Activated T-helper 2 cell treated with anti-CD3 and anti-CD28 coated beads, Interferon-gamma antibody, Interleukin-2, Interleukin-4, amounts not matched to agents 10 μg/mL and 5 μg/mL and 100 μg/mL, durations not matched to agents 14 hours and 24 hours and 36 hours (primary cell): ENCODE measurements at places on chromosomes 7 and 10. TPM values are rescaled to one million over a fixed set of nuclear protein-coding genes. Genes with fewer than 3 reads are reported as not detected.

Gene C10orf62
- not detected in 2 replicates for total RNA-seq

Gene FBXL13
- 0.41 and 0.76 TPM in 2 replicates for total RNA-seq

GRCh38 chr10:80468806-80469421 is 14.8 kb downstream of the TSPAN14 start:
- peaks cover 41% of the 10 kb centered on the region for H3K36me3 ChIP-seq
- H3K4me1 ChIP-seq = peaks cover 93% of the 10 kb centered on the region
- no peak for DNase-seq
- H3K27ac ChIP-seq = peak overlapping the region; percentile 91

DNA sequence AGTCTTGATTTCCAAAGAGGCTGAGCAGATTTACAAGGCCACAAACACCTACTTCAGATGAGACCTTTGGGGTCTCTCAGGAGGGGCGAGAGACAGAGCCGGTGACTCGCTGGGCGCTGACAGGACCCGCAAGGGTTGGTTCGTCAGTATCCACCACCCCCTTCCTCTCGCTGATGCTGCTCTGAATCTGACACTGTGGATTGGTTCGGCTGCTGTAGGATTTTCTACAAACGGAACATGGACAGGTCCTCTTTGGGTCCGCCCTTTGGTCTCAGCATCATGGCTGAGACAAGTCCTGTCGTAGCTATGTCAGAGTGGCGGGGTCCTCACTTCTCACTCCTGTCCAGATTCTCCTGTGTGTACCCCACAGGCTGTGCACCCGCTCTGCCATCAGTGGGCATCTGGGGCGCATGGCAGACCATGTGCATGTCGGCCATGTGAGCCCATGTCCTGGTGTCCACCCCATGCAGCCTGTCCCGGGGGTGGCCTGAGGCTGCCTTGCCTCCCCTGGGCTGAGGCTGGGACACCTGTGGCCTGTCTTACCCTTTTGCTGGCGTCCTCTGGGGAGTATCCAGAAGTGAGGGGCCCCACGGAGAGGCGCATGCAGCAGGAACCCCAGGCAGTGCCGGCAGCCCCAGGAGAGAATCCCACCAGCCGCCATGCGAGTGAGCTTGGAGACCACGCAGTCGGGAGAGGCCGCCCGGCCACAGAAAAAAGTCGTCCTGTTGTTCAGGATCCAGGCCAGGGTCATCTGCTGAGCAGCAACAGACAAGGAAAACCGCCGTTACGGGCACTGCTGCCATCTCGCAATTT is 21.6 kb upstream of the FAM20C start:
- H3K4me3 ChIP-seq = no peak overlapping the region
- no peak overlapping the region for H3K27ac ChIP-seq
- H3K36me3 ChIP-seq = no peaks in the 10 kb centered on the region
- H3K4me1 ChIP-seq = no peaks in the 10 kb centered on the region
- no peak for DNase-seq

DNA sequence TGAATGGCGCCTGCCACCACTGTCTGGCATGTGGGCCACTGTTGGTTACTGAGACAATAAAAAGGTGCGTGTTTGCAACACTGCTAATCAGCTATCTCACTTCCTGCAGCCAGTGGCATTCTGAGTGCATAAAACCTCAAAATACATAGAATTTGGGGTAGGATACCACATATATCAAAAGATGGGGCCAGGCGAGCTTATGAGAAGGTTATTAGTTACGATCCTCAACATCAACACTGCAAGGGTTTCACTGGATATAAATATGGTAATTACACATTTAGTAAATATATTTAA is 200.2 kb downstream of the WDR37 start:
- H3K27ac ChIP-seq = no peak overlapping the region
- H3K27me3 ChIP-seq = peaks cover 38% of the 10 kb centered on the region
- no peaks in the 10 kb centered on the region for H3K36me3 ChIP-seq

DNA sequence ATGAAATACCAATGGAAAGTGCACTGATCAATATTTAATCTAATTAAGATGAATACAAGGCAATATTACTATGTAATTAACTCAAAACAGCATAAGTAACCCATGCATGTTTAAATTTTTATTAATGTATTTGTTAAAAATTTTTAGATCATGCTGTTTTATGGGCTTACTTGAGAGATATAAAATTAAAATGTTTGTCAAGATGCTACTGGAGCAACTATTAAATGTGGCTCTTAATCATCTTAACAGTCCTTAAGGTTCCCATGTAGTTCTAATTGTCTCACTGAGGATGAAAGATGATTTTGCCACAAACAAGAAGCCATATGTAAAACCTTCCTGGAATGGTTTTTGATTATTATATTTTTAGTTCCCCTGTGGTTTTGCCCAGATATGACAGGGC is 897.1 kb downstream of the KCNMA1 start:
- H3K4me3 ChIP-seq = no peak overlapping the region
- no peaks in the 10 kb centered on the region for H3K4me1 ChIP-seq
- H3K36me3 ChIP-seq = no peaks in the 10 kb centered on the region

DNA sequence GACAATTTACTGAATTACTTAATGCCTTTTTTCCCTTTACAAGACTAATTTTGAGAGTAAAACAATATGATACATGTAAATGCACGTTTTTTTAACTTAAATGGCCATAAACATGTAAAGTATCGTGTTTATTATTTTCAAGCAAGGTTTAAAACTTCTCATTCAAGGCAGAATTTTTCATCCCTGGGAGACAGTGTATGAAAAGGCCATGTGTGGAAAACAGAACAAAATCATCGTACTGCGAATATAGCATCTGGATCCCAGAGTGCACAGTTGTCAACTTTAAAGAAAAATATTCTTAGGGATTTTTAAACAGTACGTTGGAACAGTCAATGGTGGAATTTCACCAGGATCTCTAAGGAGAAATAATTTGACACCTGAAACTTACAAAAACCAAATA is 1.1 kb upstream of the RAB11FIP2 start:
- peaks cover 3% of the 10 kb centered on the region for H3K36me3 ChIP-seq
- peaks cover 20% of the 10 kb centered on the region for H3K4me1 ChIP-seq
- no peak overlapping the region for H3K27ac ChIP-seq
- peak overlapping the region; percentile 75 for H3K4me3 ChIP-seq

GRCh38 chr10:5499493-5500140 is at the start of gene CALML5:
Gene CALML5 (minus strand): TSS chr10:5499570. CDS start chr10:5499438, 132 bp downstream.
- no peaks in the 10 kb centered on the region for H3K27me3 ChIP-seq
- no peaks in the 10 kb centered on the region for H3K4me1 ChIP-seq
- no peaks in the 10 kb centered on the region for H3K36me3 ChIP-seq
- DNase-seq = no peak
- no peak within 1 kb of the TSS for H3K4me3 ChIP-seq

DNA sequence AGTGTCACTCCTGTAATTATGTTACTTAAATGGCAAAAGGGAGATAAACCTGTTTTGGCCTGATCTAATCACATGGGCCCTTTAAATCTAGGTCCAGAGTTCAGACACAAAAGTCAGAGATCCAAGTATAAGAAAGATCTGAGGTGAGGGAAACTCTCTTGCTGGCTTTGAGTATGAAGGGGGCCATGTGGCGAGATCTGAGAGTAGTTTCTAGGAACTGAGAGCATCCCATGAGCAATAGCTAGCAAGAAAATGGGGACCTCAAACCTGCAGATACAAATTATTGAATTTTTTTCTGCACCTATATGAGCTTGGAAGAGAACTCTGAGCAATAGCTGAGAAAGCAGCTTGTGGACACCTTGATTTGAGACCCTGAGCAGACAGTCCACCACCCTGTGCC is 27.6 kb downstream of the ANKRD7 start:
- no peak overlapping the region for H3K27ac ChIP-seq
- no peak overlapping the region for H3K4me3 ChIP-seq
- DNase-seq = no peak
- no peaks in the 10 kb centered on the region for H3K4me1 ChIP-seq

- H3K27me3 ChIP-seq = no peaks in the 10 kb centered on the region
- no peaks in the 10 kb centered on the region for H3K4me1 ChIP-seq
- H3K4me3 ChIP-seq = no peak overlapping the region
- DNase-seq = no peak
- H3K27ac ChIP-seq = no peak overlapping the region
Observed at GRCh38 chr10:64261676-64262075, 740.5 kb downstream of the REEP3 start.

GRCh38 chr10:33704214-33704830 is 369.9 kb upstream of the NRP1 start:
- no peaks in the 10 kb centered on the region for H3K36me3 ChIP-seq
- H3K27ac ChIP-seq = no peak overlapping the region
- DNase-seq = no peak
